ENCODE measurements at places on chromosomes 16 and 17.

- no peak for DNase-seq
These were observed 1.8 kb upstream of the UBTF start for GRCh38 chr17:44221084-44221861.

GRCh38 chr16:65061935-65062518 is 59.8 kb downstream of the CDH11 start:
- no peak for DNase-seq

- no peak for DNase-seq
These were observed 1.1 kb upstream of the ZNF200 start for GRCh38 chr16:3235856-3236669.

DNA sequence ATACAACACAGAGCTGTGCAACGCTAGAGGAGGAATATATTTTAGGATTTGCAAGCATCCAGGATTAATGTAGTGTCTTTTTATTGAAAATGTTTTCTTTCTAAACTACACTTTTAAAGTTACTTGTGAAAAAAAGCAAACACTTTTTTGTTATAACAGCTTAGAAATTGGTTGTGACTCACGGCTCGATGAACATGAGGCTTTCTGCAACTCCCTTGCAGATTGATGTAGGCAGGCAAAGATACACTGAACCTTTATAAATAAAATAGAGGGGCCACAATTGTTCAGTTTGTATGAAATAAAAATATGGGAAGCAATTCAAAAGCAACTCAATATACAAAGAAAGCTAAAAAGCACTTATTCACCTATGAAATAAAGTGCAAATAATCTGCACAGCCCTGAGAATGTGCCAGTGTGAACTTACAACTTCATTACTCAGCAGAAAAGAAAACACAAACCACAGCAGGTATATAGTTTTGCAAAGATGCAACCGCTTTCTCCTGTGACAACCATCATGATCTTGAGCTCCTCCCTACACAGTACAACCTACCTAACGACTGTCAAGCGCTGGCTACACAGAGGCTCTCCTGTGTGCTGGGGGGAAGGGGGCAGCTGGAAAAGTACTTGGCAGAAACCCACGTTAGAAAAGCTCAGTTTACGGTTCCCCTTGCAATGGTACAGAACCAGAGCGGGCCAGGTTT is 948 bp downstream of the LUC7L start:
- DNase-seq, result no peak

- no peak for DNase-seq
These were observed at the start of gene C16orf82 for GRCh38 chr16:27066668-27067537. TSS of gene C16orf82 (plus strand) at chr16:27066927.

DNA sequence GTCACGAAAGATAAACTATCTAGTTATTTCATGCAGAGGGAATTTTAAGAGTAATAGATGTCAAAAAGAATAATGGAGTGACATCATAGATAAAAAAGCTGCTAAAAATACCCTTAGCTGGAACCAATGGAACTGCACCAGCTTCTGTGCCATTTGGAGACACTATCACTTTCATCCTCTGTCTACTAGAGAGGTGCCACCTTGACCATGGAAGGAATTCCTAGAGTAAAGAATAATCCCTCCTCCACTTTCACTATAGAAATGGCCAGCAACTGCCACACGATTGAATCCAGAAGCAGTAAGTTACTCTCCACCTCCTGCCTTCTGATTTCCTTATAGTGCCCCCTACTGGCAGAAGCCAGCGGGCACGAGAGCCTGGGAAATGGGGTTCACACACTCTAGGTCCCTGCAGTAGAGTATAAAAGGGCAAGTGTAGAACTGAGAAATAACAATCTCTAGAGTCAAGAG is 2.8 kb upstream of the ALDH3A2 start:
- no peak for DNase-seq

- DNase-seq, result no peak
These were observed 5.9 kb downstream of the KRT28 start for GRCh38 chr17:40793832-40794231.

Measured in activated CD8-positive, alpha-beta memory T cell treated with anti-CD3 and anti-CD28 coated beads for 1 hour (primary cell).